Peyer's patch (tissue), 4 donors: ENCODE measurements at places on chromosomes 4 and X. TPM values are rescaled to one million over a fixed set of nuclear protein-coding genes. Genes with fewer than 3 reads are reported as not detected.

The JCHAIN gene
- total RNA-seq: 77.5 TPM

The NUDT6 gene
- 12.4 TPM for total RNA-seq

DNA sequence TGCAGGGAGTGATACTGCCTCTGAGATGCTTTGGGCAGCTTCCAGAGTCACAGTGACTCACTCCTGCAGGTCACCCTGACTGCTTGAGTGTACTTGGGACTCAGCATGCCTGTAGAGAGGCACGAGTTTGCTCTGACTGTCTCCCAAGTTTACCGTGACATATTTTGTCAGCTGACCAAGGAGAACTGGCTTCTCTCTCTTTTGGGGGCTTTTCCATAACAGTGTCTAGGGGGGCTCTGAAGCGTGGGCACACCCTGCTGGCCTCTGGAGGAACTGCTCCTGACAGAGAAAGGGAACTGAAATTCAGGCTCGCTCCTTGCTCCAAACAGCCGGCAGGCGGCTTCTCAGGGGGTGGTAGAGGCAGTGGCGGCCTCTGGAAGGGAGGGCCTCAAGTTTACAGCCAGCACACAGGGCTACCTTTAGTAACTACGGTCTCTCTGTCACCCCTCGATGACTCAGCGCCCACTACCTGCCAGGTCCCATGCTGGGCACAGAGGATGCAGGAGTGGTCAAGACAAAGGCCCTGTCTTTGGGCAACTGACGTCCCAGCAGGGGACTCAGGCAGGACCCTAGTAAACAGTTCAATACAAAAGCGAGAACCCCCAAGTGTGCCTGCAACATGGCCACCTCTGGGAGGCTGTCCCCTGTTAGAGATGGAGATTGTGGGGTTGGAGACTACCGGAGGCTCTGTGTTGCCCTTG lies 17.8 kb downstream of the ZNF185 start:
- DNase-seq: no peak
- no peaks in the 10 kb centered on the region for H3K4me1 ChIP-seq

The TNIP2 gene
- 143 TPM for total RNA-seq

DNA sequence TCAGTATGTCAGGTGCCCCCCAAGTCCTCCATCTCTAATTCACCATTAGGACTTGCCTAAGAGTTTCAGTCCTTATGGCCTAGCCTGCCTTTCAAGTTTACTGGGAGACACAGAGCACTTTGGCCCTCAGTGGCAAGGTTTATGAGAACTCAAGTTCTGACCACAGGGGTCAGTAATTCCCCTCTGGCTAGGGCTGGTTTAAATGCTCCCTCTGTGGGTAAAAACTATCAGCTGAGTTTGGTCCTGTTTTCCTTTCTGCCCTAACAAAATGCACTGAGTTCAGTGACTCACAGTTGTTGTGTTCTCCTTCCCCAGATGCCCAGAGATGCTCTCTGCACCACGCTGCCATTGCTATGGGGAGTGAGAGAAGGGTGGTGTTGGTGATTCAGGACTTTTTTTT lies 163.2 kb downstream of the RELL1 start:
- no peaks in the 10 kb centered on the region for H3K27me3 ChIP-seq
- H3K4me1 ChIP-seq: no peaks in the 10 kb centered on the region
- no peak overlapping the region for H3K4me3 ChIP-seq
- H3K36me3 ChIP-seq: no peaks in the 10 kb centered on the region

The IGSF1 gene
- not detected for total RNA-seq
